ENCODE measurements at places on chromosomes 7 and 10.

- no peak overlapping the region for H3K27ac ChIP-seq
- no peak overlapping the region for H3K4me3 ChIP-seq
- DNase-seq, result no peak
- peaks cover 3% of the 10 kb centered on the region for H3K36me3 ChIP-seq
- no peaks in the 10 kb centered on the region for H3K27me3 ChIP-seq
Measured at GRCh38 chr7:21911341-21911875, 34.3 kb downstream of the CDCA7L start.

DNA sequence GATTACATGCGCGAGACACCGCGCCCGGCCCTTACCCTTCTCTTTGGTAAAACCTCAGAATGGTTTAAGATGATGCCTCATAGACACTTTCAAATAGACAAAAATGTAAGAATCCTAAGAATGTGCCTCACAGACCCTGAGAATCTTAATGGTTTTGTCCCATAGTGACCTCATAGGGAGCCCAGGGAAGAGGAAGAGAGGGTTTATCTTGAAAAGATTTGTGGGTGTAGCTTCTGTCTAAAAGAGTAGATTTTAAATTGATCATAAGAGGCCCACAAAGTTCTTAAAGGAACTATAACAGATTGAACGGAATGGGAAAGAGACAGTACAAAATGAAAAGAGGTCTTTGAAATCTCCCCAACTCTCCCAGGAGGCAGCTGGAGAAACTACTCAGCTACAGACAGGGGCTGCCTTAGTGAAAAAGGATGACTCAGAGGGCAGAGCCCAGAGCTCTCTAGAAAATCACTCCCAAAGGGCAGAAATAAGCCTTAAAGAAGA, 220.6 kb downstream of the ADRA2A start:
- no peak for DNase-seq
- no peaks in the 10 kb centered on the region for H3K4me1 ChIP-seq
- H3K27ac ChIP-seq, result no peak overlapping the region
- no peak overlapping the region for H3K4me3 ChIP-seq
- H3K27me3 ChIP-seq, result no peaks in the 10 kb centered on the region

DNA sequence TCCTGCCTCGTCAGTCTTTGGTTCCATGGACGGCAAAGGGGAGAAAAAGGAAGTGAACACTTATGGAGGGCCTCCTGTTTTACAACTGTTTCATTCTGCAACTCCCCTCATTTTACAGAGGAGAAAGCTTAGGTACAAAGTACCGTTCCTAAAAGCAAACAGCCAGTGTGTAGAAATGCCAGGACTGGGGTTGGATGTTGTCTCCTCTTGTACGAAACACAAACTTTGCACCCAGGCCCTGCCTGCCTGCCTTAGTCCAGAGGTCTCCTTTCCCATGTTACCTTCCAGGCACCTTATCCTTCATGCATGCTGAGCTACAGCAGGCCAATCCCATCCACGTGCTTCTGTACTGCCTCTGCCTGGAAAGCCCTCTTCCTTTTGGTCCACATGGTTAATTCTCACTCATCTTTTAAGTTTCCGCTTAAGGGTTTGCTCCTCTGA, 86.0 kb downstream of the ICA1 start:
- no peaks in the 10 kb centered on the region for H3K36me3 ChIP-seq
- no peak overlapping the region for H3K4me3 ChIP-seq
- no peaks in the 10 kb centered on the region for H3K4me1 ChIP-seq
- peaks cover 30% of the 10 kb centered on the region for H3K27me3 ChIP-seq

DNA sequence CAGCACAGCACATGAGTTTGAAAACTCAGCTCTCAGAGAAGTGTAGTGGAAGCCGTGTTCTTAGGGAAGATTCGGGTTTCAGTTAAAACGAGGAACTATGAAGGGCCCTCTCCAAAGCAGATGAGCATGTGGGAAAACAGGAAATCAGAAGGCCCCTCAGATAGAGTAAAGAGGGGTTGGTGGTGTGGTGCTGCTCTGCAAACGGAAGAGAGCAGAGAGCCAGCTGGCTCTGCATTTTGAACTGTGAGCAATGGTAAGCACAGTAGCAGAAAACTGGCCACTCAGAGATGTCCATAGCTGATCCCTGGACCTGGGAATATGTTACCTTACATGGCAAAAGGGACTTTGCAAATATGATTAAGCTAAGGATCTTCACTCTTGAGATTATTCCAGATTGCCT, 27.9 kb upstream of the CUL1 start:
- DNase-seq, result no peak
- H3K27me3 ChIP-seq, result no peaks in the 10 kb centered on the region
- no peak overlapping the region for H3K27ac ChIP-seq
- no peaks in the 10 kb centered on the region for H3K36me3 ChIP-seq

DNA sequence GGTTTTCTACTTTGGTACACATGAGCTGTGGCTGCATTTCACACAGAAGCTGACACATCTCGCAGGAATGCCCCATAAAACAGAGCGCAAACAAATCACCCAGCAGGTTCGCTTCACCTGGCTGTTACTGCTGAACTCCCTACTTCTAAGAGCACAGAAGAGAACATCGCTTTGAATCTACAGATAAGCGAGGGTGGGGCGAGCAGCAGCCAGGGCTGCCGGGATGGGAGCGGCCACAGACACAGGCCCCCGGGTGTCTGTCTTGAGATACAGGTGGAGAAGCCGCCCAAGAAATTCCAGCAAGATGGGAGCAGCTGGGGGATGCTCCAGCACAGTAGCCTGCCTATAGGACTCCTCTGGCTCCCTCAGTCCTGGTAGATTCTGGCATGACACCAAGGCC, 27.4 kb downstream of the OGDHL start:
- H3K27me3 ChIP-seq, result no peaks in the 10 kb centered on the region
- H3K27ac ChIP-seq, result no peak overlapping the region
- peaks cover 12% of the 10 kb centered on the region for H3K4me1 ChIP-seq
- DNase-seq, result no peak
- no peak overlapping the region for H3K4me3 ChIP-seq
- no peaks in the 10 kb centered on the region for H3K36me3 ChIP-seq

GRCh38 chr10:21831986-21832820, 171.3 kb downstream of the DNAJC1 start:
- DNase-seq, result no peak
- no peaks in the 10 kb centered on the region for H3K4me1 ChIP-seq
- no peak overlapping the region for H3K27ac ChIP-seq
- no peak overlapping the region for H3K4me3 ChIP-seq
- H3K27me3 ChIP-seq, result no peaks in the 10 kb centered on the region

GRCh38 chr7:21365866-21366624, 61.8 kb upstream of the SP4 start:
- H3K27me3 ChIP-seq, result no peaks in the 10 kb centered on the region
- no peak overlapping the region for H3K4me3 ChIP-seq
- H3K27ac ChIP-seq, result no peak overlapping the region
- H3K36me3 ChIP-seq, result no peaks in the 10 kb centered on the region
- no peak for DNase-seq

DNA sequence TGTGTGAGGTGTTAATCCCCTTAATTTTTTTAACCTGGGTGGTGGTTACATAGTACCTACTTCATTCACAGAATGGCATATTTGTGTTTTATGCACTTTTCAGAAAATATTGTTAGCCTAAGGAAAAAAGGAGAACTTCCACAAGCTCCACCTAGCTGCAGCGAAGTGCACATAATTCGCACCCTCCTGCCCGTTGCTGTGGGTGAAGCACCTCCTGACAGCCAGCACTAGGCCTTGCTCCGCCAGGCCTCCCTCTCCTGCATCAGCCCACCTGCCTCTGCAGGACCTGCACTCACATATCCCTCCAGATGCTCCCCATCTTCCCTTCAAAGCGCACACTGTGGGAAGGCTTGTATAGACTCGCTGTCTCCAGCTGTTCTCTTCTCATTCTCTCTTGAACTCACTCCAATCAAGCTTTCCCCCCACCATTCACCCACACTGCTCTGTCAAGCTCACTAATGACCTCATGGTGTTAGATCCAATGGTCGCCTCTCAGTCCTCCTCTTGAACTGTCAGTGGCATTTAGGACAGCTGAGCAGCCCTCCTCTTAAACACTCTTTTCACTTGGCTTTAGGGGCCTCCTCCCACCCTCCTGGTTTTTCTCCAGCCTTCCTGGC, 20.7 kb upstream of the GRID1 start:
- DNase-seq, result no peak
- H3K27me3 ChIP-seq, result peaks cover 9% of the 10 kb centered on the region
- no peak overlapping the region for H3K27ac ChIP-seq
- no peaks in the 10 kb centered on the region for H3K36me3 ChIP-seq
- no peaks in the 10 kb centered on the region for H3K4me1 ChIP-seq

GRCh38 chr10:122494173-122494820, 32.9 kb downstream of the HTRA1 start:
- H3K4me3 ChIP-seq, result no peak overlapping the region
- H3K4me1 ChIP-seq, result no peaks in the 10 kb centered on the region
- DNase-seq, result no peak
- no peaks in the 10 kb centered on the region for H3K36me3 ChIP-seq

- H3K36me3 ChIP-seq, result no peaks in the 10 kb centered on the region
- no peak overlapping the region for H3K27ac ChIP-seq
- peaks cover 2% of the 10 kb centered on the region for H3K27me3 ChIP-seq
- DNase-seq, result no peak
- no peak overlapping the region for H3K4me3 ChIP-seq
Measured at GRCh38 chr7:91299952-91300775, 35.9 kb downstream of the FZD1 start.

DNA sequence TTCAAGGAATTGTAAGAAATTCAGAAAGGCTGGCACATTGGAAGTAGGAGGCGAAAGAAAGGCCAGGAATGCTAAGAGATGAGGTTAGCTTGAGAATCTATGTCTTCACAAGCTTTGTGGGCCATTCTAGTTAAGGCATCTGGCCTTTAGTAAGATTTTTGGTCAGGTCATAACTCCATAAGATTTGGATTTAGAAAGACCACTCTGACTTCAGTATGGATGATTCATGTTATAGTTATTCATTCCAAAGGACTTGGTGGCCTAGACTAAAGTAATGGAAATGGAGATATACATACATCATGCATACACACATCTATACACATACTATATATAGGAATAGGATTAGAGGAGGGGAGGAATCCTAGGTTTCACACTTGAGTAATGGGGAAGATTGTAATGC, 77.5 kb downstream of the SEPTIN7 start:
- no peaks in the 10 kb centered on the region for H3K4me1 ChIP-seq
- H3K4me3 ChIP-seq, result no peak overlapping the region
- peaks cover 38% of the 10 kb centered on the region for H3K36me3 ChIP-seq
- no peak for DNase-seq
- no peaks in the 10 kb centered on the region for H3K27me3 ChIP-seq
- H3K27ac ChIP-seq, result no peak overlapping the region

DNA sequence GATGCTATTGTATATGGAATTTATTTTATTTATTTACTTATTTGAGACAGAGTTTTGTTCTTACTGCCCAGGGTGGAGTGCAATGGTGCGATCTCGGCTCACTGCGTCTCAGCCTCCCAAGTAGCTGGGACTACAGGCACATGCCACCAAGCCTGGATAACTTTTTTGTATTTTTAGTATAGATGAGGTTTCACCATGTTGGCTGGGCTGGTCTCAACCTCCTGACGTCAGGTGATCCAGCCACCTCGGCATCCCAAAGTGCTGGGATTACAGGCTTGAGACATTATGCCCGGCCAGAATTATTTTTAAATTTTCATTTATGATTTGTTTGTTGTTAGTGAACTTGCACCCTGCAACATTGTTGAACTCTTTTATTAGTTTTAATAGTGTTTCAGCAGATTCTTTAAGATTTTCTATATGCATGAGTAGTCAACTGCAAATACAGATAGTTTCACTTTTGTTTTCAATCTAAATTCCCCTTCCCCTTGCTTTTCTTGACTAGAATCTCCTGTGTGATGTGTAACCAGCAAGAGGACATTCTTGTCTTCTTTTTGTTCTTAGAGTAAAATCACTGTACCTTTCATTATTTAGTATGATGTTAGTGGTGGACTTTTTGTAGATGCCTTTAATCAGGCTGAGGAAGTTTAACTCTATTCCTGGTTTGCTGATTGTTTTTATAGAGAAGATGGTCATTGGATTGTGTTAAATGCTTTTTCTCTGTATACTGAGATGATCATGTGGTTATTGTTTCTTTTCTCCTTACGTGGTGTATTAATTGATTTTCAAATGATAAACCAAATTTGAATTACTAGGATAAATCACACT, 27.8 kb downstream of the ZNF33A start:
- no peak overlapping the region for H3K27ac ChIP-seq
- no peaks in the 10 kb centered on the region for H3K27me3 ChIP-seq
- H3K4me1 ChIP-seq, result no peaks in the 10 kb centered on the region
- no peak for DNase-seq

DNA sequence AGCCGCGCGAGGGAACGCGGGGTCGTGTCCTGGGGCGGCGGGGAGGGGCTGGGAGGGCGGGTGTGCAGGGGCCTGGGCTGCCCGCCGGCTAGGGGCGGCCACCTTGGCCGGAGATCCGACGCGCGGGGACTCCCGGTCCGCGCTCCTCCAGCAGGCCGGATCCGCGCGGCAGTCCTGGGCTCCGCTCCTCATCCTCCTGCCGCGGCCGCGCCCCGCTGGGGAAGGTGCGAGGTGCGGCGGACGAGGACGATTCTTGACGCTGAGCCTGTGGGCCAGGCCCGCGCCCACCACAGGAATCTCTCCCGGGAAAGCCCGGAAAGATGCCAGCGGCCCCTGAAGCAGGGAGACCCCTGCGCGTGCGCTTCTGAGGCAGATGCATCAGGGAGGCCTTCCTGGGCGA, 6.6 kb upstream of the OGDHL start:
- no peaks in the 10 kb centered on the region for H3K4me1 ChIP-seq
- no peaks in the 10 kb centered on the region for H3K27me3 ChIP-seq
- H3K27ac ChIP-seq, result no peak overlapping the region
- no peak for DNase-seq

DNA sequence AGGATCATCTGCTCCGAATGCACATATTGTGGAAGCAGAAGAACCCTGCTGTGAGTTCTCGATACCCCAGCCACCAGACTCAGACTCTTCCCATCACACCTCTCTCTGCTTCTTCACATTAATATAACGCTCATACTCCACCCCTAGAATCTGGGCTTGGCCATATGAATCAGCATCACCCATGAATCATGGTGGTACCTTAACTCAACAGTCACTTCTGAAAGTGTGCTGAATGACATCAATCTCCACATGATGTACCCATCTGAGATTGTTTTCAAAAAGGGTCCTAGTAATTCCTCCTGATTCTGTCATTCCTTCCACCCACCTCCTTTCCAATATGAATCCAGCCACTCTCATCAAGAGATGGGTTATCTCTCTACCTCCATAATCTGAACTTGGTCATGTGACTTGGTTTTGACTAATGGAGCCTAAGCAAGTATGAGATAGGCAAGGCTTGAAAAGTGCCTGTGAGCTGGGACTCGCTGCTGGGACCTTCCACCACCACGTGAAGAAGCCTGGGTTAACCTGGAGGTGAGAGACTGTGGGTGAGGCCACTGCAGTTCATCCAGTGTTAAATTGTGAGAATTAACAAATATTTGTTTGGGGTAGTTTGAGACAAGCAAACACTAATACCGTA, 15.4 kb downstream of the YWHAG start:
- H3K27me3 ChIP-seq, result no peaks in the 10 kb centered on the region
- no peak for DNase-seq
- peaks cover 15% of the 10 kb centered on the region for H3K4me1 ChIP-seq
- no peak overlapping the region for H3K27ac ChIP-seq

- no peak overlapping the region for H3K27ac ChIP-seq
- no peak overlapping the region for H3K4me3 ChIP-seq
- no peaks in the 10 kb centered on the region for H3K27me3 ChIP-seq
- no peak for DNase-seq
Measured at GRCh38 chr10:50431791-50432190, 180.5 kb upstream of the ASAH2 start.

All from Panc1 (cell line).